ENCODE measurements at places on chromosomes 3 and 15. TPM values are rescaled to one million over a fixed set of nuclear protein-coding genes. Genes with fewer than 3 reads are reported as not detected.

GOLGA6D gene
- total RNA-seq = 0.13 TPM

CHRM5 gene
- total RNA-seq = not detected

GRCh38 chr3:97821287-97821773 lies 481 bp upstream of the CRYBG3 start:
- H3K27me3 ChIP-seq = peaks cover 58% of the 10 kb centered on the region
- H3K27ac ChIP-seq = peak overlapping the region; percentile 43
- peak; percentile 24 for DNase-seq
- no peaks in the 10 kb centered on the region for H3K36me3 ChIP-seq
- H3K4me3 ChIP-seq = peak overlapping the region; percentile 99

DNA sequence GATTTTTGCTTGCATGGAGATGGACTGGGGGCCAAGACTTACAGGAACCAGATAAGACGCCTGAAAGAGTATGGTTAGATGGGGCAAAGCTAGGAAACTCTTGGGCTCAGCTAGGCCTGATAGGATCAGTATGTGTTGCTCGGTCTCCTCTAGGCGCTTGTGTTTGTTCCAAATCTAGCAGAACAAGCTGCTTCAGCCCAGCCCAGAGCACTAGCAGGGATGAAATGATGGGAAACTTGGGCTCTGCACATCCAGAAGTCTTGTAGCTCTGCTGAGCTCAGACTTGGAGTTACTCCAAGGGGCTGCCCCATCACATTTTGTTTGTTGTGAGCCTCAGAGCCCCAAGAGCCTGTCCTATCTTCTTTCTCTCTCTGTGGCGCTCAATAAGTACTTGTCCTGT lies 34.7 kb downstream of the FOXL2 start:
- no peaks in the 10 kb centered on the region for H3K36me3 ChIP-seq
- H3K27ac ChIP-seq = no peak overlapping the region
- H3K4me1 ChIP-seq = peaks cover 3% of the 10 kb centered on the region

DNA sequence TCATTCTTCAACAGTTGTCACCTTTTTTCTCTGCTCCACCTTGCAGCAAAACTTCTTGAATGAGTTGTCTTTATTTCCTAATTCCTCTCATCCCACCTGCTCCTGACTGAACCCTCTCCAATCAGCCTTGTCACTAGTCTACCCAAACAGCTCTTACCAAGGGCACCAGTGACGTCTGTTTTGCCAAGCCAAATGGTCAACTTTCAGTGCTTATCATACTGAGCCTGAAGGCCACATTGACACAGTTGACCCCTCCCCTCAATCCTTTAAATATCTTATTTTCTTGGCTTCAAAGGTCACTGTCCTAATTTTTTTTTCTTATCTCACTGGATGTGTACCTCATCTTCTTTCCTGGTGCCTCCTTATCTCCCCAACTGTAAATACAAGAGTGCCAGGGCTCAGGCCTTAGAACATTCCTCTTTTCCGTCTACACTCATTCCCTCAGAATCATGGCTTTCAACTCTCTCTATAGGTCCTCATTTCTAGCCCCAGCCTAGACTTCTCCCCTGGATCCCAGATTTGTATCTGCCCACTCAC lies 43.2 kb downstream of the CMTM8 start:
- H3K27me3 ChIP-seq = no peaks in the 10 kb centered on the region
- H3K36me3 ChIP-seq = peaks cover 10% of the 10 kb centered on the region

DNA sequence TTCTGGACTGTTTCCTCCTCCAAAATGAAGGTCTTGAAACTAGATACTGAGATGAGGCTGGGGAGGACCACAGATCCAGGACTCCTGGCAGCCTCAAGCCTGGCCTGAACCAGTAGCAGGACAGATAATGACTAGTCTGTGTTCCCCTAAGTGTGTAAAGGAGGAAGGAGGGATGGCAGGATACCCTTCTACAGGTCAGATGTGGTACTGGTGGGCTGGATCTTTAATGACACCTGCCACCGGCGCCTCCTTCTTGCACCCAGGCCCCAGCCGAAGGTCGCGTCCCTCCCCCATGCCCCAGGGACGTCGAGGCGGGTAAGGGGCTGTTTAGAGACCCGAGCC lies 556 bp downstream of the USP19 start:
- H3K4me1 ChIP-seq = peaks cover 5% of the 10 kb centered on the region
- H3K27ac ChIP-seq = peak overlapping the region; percentile 92
- H3K4me3 ChIP-seq = peak overlapping the region; percentile 84
- DNase-seq = no peak
- H3K27me3 ChIP-seq = no peaks in the 10 kb centered on the region
- H3K36me3 ChIP-seq = peaks cover 16% of the 10 kb centered on the region

- H3K27me3 ChIP-seq = peaks cover 14% of the 10 kb centered on the region
- DNase-seq = no peak
- H3K36me3 ChIP-seq = no peaks in the 10 kb centered on the region
- peaks cover 5% of the 10 kb centered on the region for H3K4me1 ChIP-seq
- H3K27ac ChIP-seq = no peak overlapping the region
Measured at GRCh38 chr15:93664213-93664956, 567.0 kb upstream of the MCTP2 start.

All from progenitor cell of endocrine pancreas (in vitro differentiated cells).